ENCODE measurements at places on chromosomes 5 and 9. TPM values are rescaled to one million over a fixed set of nuclear protein-coding genes. Genes with fewer than 3 reads are reported as not detected.

Gene SPATA31A3
- total RNA-seq, result not detected

Gene SH2D3C
- total RNA-seq, result 0.11 TPM

Gene IL31RA
- 1.2 TPM for total RNA-seq

Gene OBP2B
- not detected for total RNA-seq
